ENCODE measurements at places on chromosomes 7 and 10.

- peak; percentile 25 for DNase-seq
Observed at GRCh38 chr7:87574630-87575029, 26.1 kb downstream of the ABCB1 start.

- DNase-seq: no peak
Observed at GRCh38 chr7:107977048-107977447, 25.9 kb downstream of the LAMB1 start.

GRCh38 chr7:158447151-158447505, 140.5 kb downstream of the PTPRN2 start:
- no peak for DNase-seq

- no peak for DNase-seq
Observed at GRCh38 chr7:48244864-48245271, 73.6 kb downstream of the ABCA13 start.

GRCh38 chr10:94678475-94678874, 5.1 kb upstream of the CYP2C18 start:
- DNase-seq: no peak

GRCh38 chr7:45122975-45123860, 11.7 kb upstream of the TBRG4 start:
- DNase-seq: no peak

GRCh38 chr7:158403013-158403821, 184.4 kb downstream of the PTPRN2 start:
- DNase-seq: no peak

DNA sequence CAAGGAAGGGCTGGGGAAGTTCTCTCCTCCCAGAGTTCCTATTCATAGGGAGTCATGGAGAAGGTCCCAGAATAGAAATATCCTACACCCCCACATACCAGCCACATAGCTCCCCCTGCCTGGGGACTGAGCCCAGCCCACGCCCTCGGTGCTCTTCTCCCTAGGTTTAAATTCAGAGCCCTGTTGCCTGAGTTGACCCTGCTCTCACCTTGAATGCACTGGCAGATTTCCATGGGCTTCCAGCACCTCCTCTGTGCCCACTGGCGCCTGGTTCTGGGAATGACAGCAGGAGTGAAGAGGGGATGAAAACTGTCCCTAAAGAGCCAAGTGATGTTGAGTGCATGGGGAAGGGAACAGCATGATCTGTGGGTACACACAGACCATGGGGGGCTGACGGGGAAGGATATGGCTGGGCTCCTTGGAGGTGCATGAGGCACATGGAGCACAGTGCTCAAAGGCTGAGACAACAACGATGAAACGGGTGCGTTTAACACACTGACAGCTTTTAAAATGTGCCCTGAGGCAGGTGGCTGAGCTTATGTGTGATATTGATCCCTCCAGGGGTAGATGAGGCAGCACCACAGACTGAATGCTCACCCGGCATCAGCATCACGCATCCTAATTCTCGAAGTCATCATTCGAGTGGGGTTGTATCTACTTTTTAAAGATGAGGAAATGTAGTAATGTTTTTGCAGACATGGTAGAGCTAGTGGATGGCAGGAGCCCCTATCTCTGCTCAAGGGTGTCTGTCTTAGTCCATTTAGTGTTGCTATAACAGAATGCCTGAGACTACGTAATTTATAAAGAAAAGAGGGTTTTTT, 53.7 kb upstream of the IGFBP3 start:
- DNase-seq: no peak

- peak; percentile 34 for DNase-seq
Observed at GRCh38 chr7:55271069-55271626, 94.0 kb upstream of the LANCL2 start.

DNA sequence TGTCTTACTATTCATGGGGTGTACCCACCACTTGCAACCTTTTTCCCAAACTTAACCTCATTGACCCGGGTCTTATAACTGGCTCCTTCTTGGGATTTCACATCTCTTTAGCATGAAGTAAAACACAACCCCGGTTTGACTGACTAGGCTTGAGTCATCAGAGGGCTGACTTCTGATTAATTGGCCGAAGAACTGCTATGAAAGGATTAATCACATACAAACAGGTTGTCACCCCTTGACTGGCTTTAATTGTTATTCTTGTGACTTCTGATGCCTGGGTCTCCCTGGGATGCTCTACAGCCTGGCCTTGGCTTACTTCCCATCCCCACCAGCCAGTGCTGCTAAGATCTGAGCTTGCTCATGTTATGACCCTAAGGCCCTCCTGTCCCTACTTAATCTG, 8.8 kb upstream of the CRPPA start:
- no peak for DNase-seq

GRCh38 chr7:157676456-157677255, 339.9 kb downstream of the DNAJB6 start:
- no peak for DNase-seq

DNA sequence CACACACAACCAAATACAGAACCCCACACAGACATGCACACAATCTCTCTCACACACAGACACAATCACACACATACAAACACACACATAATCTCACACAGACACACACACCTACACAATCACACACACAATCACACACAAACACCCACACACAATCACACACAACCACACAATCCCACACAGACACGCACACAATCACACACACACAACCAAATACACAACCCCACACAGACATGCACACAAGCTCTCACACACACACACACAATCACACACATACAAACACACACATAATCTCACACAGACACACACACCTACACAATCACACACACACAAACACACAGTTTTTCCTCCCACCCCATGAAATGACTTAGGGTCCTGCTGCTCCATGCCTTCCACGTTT, 160.4 kb upstream of the PFKP start:
- DNase-seq: no peak

DNA sequence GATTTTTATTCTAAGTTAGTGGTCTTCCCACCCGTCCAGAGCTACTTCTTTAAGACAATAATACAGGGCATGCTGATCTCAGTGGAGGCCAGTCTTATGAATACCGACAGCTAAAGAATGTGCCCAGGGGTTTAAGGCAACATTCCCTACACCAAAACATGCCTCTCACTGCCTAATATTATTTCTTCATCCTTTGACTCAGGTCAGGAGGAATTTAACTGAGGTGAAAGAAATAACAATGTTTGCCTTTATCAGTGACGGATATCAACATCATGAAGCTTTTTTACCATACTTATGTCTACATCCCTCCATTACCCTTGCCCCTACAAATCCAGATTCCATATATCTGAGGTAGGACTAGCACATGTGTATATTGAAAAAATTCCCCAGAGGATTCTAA, 33.3 kb upstream of the TES start:
- no peak for DNase-seq

GRCh38 chr7:36303202-36304098, 86.2 kb upstream of the ANLN start:
- DNase-seq: no peak

DNA sequence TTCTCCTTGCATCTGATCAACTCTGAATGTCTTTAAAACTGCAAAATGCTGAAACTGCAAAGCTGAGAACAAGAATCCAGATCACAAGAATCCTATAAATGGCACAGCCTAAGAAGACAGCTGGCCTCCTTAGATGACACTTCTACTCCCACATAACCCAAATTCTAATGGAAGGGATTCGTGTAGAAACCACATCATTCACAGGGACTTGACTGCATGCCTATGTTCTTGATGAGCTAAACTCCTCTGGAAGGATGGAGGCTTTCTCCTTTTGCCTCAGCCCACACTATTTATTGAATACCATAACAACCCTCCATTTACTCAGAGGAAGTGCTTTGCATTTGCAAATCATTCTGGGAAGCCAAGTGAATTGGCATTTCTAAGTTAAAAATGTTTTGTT, 252.5 kb upstream of the VWC2 start:
- DNase-seq: no peak

- no peak for DNase-seq
Observed at GRCh38 chr7:92750447-92750839, 85.9 kb downstream of the CDK6 start.

GRCh38 chr10:78729800-78730199, 339.0 kb upstream of the ZMIZ1 start:
- no peak for DNase-seq

- no peak for DNase-seq
Observed at GRCh38 chr7:44985900-44986217, 7.0 kb upstream of the MYO1G start.

GRCh38 chr10:119653209-119653608, 2.0 kb downstream of the BAG3 start:
- no peak for DNase-seq

DNA sequence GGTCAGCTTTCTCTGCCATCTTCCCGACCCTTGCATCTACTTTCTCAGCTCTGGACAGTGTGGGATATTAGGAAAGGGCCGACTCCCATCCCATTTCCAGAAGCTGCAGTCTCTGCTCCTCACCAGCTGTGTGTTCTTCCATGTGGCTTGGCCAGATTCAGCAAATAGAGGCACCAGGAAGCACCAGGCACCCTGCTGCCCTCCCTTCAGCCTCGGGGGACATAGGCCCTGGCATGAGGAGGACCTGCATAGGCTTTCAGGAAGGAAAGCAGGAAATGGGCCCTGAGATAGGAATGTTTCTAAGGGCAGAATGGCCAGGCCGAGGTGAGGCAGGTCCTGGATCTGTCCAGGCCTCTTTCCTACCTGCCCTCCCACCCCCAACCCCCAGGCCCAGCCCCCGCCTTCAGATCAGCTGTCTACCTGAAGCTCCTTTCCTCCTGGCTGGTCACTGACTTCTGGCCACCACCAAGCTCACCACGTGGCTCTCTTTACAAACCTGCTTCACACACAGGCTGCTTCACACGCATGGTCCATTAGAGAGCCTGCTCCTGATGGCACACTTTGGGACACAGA, 27.5 kb upstream of the PURB start:
- DNase-seq: no peak

- no peak for DNase-seq
Observed at GRCh38 chr7:77825131-77825530, 26.6 kb downstream of the PHTF2 start.

DNA sequence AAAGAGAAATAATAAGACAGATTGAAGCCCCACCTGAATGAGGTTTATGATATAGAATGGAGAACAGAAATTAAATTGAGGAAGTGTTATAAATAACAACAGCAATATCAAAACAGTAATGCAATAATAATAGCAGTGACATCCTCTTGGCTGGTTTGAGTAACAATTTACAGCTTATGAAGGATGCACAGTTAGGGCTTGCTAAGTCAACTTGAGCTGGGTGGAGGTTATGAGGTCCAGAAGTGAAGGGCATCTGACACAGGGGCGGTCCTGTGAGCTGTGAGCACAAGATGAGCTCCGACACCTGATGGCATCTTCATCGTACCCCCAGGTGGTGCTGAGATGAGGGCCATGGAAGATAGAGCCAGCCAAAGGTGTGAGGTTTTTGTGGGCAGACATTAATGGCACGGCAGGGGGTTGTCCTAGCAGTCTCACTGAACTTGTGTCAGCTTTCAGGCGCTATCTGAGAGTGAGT, 30.5 kb downstream of the ARHGAP22 start:
- no peak for DNase-seq

DNA sequence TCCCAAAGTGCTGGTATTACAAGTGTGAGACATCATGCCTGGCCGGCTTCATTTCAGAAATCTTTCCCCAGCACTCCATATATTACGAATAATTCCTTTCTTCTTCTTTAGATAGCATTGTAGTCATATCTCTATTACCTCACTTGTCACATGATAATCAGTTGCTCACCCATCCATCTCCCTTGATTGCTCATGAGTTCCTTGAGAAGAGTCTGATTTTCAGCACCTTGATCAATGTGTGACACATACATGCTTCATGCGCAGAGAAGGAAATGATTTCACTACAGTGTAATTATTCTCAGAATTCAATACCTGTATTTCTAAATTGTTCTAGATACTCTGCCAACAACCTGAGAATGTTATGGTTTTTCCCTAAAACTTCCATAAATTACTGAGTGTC, 26.7 kb upstream of the GGCT start:
- no peak for DNase-seq

DNA sequence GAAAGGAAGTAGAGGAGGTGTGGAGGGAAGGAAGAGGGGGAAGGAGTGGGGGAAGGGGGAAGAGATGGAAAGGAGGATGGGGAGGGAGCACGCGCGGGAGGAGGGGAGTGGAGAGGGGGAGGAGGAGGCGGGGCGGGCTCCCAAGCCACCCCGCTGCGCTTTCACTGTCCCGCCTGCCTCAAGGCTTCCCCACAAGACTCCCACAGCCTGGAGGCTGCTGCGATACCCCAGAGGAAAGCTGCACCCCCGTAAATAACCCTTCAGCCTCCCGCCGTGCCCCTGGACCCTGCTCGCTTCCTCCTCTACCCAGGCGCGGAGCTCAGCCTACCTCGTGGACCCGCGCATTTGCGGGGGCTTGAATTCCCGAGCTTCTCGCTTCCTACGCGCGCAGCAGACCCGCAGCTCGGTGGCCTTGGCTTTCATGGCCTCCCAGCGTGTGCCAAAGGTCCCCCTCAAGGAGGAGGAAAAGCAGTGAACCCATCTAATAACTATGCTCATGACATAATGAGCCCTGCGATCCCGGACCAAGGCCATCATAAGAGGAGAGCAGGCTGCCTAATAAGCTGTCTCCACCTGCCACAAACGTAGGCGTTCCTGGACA, at the start of gene C10orf67:
C10orf67 (minus strand) TSS at position 557 of the 601 bp plus-strand sequence; CDS start at position 534, 23 bp downstream.
- DNase-seq: peak; percentile 36
